IMR-90 (cell line): ENCODE measurements at places on chromosomes 6 and 20.

DNA sequence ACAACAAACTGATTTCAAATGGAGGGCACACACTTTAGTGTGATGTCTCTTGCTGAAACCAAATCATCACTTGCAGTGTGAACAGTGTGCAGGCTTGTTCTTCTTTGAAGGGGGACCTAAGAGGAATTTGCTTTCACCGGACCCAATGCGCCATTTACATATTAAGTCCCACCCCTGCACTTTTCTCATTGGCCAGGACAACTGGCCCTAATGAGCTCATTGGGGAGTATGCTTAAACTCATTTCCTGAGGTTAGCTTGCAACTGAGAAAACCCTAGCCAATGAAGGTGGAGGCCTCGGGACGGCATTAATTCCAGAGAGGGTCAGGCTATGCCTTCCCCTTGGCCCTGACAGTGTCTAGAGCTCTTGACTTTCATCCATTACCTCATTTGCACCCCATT is 58.7 kb downstream of the VEGFA start:
- no peak for DNase-seq

DNA sequence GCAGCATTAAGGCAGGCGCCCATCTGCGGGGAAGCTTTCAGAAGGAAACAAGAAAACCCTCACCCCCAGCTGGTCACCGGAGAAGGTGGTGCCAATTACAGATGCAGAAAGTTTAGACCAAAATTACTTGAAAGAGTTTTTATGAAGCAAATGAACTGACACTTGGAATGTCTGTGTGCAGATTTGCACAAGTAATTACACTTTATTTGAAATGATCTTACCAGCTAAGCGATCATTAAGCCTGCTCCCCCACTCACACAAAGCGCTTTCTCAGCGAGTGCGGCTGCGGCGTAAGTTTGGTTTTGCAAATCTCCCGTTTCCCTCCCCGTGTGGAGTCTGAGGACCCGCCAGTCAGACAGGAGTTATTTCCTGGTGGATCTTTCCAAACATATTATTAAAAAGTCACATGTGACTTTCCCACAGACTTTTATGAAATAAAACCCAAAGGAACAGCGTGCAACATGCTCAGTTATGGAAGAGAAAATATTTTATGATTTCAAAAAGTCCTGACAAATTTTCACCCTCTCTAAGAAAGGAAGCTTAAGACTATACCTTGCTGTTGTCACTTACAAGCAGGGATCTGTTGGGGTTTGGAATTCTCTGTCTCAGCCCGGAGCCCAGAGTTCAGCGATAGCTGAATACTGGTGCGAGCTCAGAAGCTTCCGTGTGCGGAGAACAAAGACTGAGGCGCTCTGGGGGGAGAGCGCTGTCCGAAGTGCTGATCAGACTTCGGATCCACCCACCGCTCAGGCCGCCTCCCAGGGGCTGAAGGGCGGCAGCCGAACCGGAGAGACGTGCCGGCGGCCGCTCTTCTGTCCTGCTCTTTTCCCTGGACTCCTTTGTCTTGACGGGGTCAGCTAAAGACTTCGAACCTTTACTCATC is 2.7 kb upstream of the MYT1 start:
- DNase-seq: peak; percentile 38

- no peak for DNase-seq
These were observed 88.1 kb downstream of the RSPH3 start for GRCh38 chr6:158911746-158912480.

GRCh38 chr6:74075323-74075722 is 379.3 kb downstream of the CD109 start:
- DNase-seq: peak; percentile 26

DNA sequence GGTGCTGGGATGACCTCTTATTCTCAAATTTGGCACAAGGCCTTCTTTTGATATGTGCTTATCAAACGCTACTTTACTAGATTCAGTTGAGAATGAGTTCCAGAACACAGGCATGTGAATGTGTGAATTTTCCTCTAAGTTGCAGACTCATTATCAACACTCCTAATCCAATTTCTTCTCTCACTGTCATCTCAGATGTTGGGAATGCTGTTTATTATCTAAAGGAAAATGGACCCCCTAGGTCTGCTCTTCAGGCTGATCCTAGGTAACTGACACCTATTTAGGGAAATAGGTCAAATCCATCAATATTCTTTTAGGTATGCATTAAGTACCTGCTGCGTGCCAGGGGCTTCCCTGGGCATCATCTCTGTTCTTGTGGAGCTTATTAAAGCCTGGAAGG is 215.0 kb upstream of the NOX3 start:
- no peak for DNase-seq

- DNase-seq: no peak
These were observed 105.3 kb upstream of the SLC22A16 start for GRCh38 chr6:110581679-110582078.

- no peak for DNase-seq
These were observed 50.7 kb upstream of the COL10A1 start for GRCh38 chr6:116176596-116176995.

DNA sequence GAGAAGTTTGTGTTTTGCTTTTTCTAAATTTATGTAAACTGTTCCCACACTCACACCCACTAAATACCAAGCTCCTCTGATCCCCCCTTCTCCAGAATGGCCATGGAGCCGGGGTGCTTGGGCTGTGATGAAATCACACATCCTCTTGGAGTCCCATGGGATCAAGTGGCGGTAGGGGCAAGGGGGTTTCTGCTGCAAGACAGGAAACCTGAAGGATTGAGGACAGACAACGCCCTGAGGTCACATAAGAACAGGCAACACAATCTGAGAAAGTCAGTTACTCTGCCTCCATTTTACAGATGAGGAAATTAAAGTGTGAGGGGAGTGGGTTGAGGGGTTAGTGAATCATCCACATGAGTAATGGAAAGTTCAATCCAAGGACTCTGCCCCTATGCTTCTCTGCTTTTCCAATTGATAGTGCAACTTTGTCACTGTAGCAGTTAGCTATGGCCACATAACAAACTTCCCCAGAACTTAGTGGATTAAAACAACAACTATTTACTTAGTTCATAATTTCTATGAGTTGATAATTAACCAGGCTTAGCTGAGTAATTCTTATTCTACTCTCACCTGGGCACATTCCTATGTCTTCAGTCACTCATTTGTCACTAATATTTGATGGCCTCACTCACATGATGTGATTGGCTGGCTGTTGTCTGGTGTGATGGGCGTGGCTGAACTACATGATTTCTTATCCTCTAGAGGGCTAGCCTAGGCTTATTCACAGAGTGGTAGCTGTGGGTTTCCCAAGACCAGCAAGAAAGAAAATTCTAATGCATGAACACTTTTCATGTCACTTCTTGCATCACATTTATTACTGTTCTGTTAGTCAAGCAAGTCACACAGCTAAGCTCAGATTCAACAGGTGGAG is 311.1 kb upstream of the RNF24 start:
- DNase-seq: peak; percentile 4

GRCh38 chr6:4660377-4661321 is 115.6 kb upstream of the CDYL start:
- DNase-seq: peak; percentile 51

DNA sequence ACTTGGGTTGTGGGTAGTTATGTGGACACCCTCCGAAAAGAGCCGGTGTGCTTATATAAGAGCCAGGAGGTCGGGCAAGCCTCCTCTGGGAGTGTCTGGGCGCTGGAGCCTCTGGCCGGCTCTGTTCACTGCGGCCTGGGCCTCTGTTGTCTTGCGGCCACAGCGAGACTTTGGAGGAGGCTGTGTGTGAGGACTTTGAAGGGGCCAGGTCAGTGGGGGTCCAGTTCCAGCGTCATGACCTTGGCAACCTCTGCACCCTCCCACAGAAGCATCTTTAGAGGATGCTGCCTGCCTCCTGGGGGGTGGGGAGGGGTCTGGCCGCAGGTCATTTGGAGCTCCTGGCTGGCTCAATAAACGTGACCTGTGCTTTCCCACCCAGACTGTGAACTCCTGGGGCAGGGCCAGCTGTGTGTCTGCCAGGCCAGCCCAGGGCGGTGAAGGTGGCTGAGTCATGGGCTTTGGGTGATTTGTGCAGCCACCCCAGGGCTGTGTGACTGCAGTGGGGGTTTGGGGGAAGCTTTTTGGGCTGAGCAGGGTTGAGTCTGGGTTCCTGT is 1.2 kb downstream of the TCEA2 start:
- DNase-seq: peak; percentile 32

GRCh38 chr6:119979862-119980261 is 630.3 kb upstream of the MAN1A1 start:
- peak; percentile 2 for DNase-seq

- DNase-seq: peak; percentile 12
These were observed 88.6 kb downstream of the LIN28B start for GRCh38 chr6:105045526-105045925.

- DNase-seq: no peak
These were observed 74.0 kb downstream of the ZDHHC14 start for GRCh38 chr6:157454762-157455714.

DNA sequence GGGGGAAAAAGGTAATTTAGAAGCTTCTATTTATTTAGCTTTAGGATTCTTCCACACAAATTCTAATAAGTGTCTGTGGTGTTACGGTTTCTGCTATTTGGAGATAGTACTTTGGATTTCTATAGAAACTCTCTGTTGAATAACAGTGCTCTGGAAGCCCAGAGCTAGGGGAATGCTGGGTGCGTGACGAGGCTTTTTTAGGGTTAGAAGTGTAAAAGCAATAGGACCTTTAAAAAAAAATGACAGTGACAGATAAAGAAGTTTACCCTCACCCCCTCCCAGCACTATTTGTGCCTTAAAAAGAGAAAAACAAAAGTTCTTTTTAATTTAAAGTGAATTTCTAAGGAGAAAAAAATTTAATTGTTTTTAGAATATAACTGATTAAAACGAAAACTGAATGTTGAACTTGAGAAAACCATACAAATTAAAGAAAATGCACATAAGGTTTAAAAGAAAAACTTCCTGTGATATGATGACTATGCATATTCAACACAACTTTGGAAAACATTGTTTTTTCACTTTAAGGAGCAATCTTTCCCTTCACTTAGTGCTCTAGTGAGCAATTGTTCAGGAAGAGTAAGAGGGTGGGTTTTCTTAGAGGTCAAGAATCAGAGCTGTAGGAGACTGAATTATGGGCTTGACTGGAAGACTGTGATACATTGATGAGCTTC is 89.6 kb upstream of the RIPOR2 start:
- DNase-seq: no peak

DNA sequence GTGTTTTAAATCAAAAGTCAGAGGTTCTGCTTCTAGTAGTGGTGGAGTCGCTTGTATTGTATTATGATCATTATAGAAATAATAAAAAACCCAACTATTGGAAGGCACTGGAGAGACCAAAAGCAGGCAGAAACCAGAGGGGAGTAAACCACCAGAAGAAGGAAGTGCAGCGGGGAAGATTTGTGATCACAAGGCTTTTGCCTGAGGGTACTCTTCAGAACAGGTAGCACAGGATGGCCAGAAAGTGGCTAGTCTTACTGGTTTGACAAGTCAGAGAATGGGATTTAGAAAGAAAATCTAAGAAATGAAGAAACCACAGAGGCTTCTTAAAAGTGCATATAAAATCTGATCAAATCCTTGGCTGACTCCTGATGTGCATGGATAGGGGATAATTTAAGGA is 24.0 kb downstream of the MAPK13 start:
- DNase-seq: no peak

DNA sequence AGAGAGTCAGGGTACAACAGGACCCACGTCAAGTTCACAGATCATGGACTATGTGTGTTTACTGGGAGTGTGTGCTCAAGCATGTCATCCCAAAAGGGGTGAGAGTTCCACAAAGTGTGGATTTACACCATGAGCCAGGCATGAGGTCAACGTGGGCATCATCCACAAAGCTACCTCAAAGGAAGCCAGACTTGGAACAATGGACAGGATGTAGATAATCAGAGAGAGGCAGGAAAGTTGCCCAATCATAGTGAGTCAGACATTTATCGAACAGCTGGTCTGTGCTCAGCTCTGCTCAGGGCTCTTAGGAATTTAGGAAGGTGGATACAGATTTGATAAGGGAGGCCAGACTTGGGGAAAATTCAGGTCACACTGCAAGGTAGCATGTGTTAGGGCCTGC is 317.2 kb upstream of the CDYL start:
- DNase-seq: peak; percentile 94
